ENCODE measurements at places on chromosomes 6 and 20.
A peak's percentile ranks its signal among the peaks of the same experiment; 100 is the strongest.

DNA sequence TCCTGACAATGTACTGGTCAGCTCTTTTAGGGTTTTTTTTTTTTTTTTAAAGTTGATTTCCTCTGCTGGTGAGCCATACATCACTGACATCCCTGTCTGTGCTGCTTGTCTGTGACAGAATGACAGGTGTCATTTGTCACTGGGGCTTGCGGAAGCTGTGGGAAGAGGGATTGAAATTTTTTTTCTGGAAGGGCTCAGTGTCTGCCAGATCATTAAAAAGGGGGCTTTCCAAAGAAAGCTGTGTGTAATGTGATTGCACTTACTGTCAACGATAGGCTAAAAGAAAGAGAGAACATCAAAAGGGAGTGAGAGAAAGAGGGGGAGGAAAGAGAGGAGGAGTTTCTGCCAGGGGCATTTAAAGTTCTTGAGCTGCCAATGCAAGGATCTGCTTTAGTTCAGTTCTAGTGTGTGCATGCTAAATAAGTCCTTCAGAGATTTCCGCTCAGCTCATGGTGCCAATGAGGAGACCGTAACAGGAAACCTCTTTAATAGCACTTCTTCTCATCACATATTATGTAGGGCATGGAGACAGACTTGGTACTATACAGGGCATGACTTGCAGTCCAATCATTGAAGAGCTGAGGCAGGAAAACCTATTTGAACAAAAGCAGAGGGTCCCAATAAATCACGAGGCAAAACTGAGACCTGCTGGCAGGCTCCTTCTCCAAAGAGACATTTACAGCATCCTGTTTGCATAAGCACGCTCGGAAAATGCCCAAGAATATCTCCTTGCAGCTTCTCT is 177.2 kb downstream of the TSHZ2 start:
- DNase-seq, result peak; percentile 44

- DNase-seq, result no peak
These were observed 40.8 kb downstream of the ITCH start for GRCh38 chr20:34403908-34404307.

DNA sequence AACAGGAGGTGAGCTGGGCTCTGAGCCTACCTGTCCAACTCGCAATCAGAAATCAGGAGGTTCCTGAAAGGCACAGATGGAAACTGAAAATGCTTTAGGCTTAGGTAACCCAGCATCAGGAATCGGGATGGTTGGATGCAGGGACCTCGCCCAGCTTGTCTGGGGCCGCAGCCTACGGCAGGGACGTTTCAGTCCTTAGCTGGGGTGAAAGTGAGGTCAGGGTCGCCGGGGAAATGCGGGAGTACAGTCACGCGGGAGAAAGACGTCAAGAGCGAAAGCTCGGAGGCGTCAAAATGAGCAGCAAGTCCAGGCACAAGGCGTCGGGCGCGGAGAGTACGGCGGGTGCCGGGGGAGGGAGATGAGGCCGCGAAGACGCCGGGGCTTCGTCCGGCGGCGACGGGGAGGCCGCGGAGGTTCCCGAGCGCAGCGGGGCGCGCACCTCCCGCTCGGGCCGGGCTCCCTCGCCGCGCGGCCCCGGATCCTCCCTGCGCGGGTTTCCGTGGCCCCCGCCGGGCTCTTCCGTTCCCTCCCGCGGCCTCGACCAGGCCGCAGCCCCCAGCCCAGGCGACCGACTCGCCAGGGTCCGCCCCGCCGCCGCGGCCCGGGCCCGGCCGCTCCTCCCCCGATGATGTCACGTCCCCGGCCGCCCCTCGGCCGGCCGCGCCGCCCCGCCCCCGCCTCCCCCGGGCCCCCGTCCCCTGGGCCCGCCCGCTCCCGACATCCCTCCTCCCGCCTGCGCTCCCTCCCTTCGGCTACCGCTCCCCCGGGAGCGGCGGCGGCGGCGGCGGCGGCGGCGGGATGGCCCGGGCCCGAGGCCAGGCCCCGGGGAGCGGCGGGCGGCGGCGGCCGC is at the start of gene EBF4:
TSS of gene EBF4 (plus strand) at position 745 of the 850 bp plus-strand sequence. CDS start 866 bp downstream, outside the sequence.
- peak; percentile 62 for DNase-seq

DNA sequence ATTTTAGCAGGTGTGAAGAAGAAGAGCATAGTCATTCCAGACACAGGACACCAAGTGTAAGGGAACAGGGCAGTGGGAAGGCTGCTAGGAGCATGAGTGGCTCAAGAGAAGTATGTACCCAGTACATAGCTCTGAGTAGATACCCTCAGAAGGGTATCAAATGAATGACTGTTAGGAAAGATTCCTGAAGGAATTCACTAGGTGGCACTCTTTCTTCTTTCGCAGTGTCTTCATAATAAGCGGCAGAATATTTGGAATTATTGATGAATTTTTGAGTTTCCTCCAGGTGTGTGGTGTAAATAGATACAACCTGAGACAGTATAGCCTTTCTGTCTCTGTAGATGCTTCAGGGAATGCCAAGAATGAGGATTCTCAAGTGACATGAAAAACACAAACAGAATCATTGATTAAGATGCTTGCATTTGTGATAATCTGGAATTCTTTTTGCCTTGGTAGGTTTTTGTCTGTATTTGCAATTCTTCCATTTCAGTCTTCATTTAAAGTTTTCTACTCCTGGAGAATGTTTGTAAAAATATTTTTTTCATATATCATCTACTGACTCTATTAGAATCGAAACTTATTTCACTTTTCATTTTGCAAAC is 264.3 kb upstream of the RIMS1 start:
- DNase-seq, result no peak

GRCh38 chr20:8790442-8791074 is 278.3 kb upstream of the PLCB4 start:
- no peak for DNase-seq

DNA sequence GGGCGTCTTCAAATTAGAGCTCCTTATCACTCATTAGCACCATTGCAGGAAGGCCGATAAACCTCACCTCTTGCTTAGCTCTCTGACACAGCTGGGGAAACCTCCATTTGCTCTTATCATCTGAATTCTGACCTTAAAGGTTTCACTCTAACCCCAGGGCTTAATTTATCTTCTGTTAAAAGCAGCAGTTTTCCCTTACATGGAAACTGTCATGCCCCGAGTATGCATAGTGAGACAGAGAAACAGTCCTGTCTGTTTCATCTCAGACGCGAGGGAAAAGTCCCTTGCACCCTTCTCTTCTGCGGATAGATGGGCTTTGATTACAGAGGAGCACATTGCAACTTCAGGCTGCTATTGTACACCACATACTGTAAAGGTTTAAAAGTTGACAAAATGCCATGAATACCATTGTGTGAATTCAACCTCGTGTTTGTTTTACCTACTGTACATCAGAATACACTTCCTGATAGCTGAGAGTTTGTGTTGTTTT is 191.5 kb upstream of the BMP2 start:
- no peak for DNase-seq

DNA sequence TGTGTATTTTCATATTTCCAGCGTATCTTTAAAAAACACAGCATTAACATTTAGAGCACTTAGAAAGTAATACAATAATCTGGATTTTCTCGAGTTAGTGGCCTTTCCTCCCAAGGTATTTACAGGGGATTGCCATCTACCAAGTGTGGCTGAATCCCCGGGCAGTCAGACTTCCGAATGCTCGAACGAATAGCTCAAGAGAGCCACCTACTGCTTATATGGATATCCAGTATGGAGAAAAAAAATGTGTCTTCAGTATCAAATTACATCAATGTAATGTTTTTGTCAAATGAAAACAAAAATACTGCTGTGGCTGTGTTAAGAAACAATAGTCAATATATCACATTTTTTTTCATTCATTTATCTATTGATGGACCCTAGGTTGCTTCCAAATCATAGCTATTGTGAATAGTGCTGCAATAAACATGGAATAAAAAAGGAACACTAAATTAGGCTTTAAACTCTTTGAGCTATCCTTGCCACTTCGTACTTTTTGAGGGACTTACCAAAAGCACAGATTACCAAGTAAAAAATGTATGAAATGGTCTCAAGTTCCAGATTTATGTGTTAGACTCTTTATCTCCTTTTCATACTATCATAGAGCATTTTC is 654.5 kb upstream of the PTCHD4 start:
- DNase-seq, result peak; percentile 40

GRCh38 chr6:14075095-14075503 is 42.5 kb upstream of the CD83 start:
- no peak for DNase-seq

All from femur (tissue), 1 donor.